Uterus (tissue), 4 donors: ENCODE measurements at places on chromosomes 5 and 9. TPM values are rescaled to one million over a fixed set of nuclear protein-coding genes. Genes with fewer than 3 reads are reported as not detected.

BASP1 gene
- 64.8 TPM for total RNA-seq

CAMK2A gene
- total RNA-seq, result 6.7 TPM

IL33 gene
- total RNA-seq, result 42.1 TPM

PTGDS gene
- total RNA-seq, result 13.5 TPM

WDR38 gene
- total RNA-seq, result not detected

PHYHD1 gene
- total RNA-seq, result 26.9 TPM

ZNF879 gene
- 8.5 TPM for total RNA-seq

DNA sequence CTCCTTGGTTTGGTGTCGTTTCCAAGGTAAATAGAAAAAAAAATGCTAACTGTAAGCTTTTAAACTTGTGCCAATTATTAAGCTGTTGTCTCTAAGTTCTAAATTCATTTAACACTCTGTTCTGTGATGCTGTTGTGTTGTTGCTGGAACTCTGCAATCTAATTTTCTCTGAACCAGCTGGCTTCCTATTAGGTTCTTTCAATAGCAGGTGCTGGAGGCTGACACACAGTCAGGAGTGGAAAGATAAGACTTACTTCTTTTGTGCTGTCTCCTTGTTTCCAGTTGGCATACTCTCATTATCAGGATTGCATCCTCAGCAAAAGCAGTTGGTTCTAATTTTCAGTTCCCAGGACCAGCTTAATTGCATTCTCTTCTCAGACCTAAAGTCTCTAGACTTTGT, 1252.6 kb upstream of the NUDT12 start:
- no peaks in the 10 kb centered on the region for H3K4me1 ChIP-seq
- H3K27ac ChIP-seq, result no peak overlapping the region
- H3K27me3 ChIP-seq, result no peaks in the 10 kb centered on the region
- DNase-seq, result no peak
- no peak overlapping the region for H3K4me3 ChIP-seq
- H3K36me3 ChIP-seq, result no peaks in the 10 kb centered on the region

DNA sequence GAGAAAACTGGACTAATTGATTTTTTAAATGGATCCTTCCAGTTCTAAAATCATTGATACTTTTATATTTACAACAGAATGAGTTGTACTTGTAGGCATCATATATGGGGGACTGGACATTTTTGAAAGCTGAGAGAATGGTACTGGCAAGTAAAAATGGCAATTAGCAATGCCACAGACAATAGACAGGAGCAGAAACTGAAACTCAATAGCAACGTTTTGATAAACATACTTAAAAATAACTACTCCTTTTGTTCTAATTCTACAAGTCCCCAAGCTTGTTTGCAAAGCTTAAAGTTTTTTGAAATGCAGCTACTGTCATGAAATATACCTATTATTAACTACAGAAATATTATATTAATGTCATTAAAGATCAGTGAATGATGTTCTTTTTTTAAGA, 52.8 kb upstream of the FBXL7 start:
- H3K4me3 ChIP-seq, result no peak overlapping the region
- H3K27ac ChIP-seq, result no peak overlapping the region
- H3K36me3 ChIP-seq, result no peaks in the 10 kb centered on the region
- no peaks in the 10 kb centered on the region for H3K27me3 ChIP-seq
- H3K4me1 ChIP-seq, result no peaks in the 10 kb centered on the region

GRCh38 chr9:137280474-137281344, 3.2 kb downstream of the TOR4A start:
- H3K36me3 ChIP-seq, result no peaks in the 10 kb centered on the region
- H3K4me1 ChIP-seq, result no peaks in the 10 kb centered on the region
- DNase-seq, result no peak
- H3K4me3 ChIP-seq, result no peak overlapping the region
- no peak overlapping the region for H3K27ac ChIP-seq

GRCh38 chr9:115015018-115015635, 84.7 kb upstream of the TNFSF8 start:
- H3K27me3 ChIP-seq, result no peaks in the 10 kb centered on the region
- H3K36me3 ChIP-seq, result no peaks in the 10 kb centered on the region
- no peak overlapping the region for H3K27ac ChIP-seq
- no peak for DNase-seq

DNA sequence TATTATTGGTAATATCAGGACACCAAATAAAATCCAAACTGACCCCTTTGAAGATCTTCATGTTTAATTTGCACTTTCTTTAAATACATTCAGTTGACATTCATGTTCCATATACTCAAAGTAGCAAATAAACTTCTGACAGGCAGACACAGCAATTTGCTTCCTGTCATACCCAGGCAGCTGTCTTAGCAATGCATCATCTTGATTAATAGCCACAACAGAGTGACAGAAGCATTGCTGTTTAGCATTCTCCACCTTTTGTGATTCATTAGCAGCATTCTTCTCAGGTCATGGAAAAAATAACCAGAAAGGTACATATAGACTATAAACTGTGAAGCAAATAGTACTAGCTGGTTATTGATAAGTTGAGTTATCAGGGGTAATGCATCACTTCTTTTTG, 366.8 kb downstream of the CYLC2 start:
- no peak for DNase-seq
- H3K27me3 ChIP-seq, result no peaks in the 10 kb centered on the region
- no peaks in the 10 kb centered on the region for H3K36me3 ChIP-seq
- H3K27ac ChIP-seq, result no peak overlapping the region
- no peak overlapping the region for H3K4me3 ChIP-seq

DNA sequence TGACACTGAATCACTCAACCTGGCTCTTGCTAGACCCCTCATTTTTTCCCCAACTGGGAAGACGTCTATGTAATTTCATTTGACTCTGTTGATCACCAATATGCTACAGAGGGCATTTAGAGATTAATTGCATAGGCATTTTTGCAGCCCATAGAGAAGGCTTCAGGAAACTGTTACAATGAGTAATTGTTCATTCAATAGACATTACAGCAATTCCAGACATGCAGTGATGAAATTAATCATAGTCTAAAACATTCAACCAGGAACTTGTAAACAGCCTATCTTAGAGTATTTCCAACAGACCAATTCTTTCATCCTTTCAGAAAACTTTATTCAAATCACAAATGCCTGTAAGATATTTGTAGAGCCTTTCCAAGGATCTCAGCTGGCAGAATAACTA, 122.3 kb downstream of the MARCHF11 start:
- DNase-seq, result no peak
- no peak overlapping the region for H3K4me3 ChIP-seq
- no peaks in the 10 kb centered on the region for H3K27me3 ChIP-seq
- H3K4me1 ChIP-seq, result no peaks in the 10 kb centered on the region

DNA sequence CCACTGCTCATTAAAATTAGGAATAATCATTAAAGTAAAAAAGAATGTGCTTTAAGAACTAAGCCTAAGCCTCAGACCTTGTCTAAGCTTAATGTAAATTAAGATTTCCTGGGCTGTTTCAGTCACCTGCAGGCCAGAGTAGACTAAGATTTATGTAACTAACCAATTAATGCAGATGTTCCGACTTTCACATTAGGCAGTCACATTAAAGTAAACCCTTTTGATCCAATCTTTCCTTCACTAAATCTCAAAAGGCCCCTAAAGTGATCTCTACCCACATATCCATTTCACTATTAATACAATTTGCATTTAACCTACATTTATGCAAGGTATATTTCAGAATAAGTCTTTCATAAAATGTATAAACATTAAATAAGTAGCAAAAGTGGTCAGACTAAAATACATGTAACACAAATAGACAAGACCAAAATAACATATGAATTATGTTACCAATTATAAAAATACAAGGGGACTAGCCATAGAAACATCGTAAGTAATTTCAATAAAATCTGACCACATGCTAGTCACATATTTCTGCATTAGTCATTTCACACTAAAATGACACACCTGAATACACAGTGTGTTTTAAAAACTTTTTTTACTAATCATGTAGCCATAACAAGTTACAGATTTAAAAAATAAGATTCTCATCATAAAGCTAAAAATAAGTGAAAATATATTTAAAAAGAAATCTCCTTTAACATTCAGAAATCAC, 7.7 kb downstream of the NR3C1 start:
- H3K27me3 ChIP-seq, result no peaks in the 10 kb centered on the region
- no peak overlapping the region for H3K27ac ChIP-seq

- no peak overlapping the region for H3K4me3 ChIP-seq
- no peaks in the 10 kb centered on the region for H3K36me3 ChIP-seq
- no peaks in the 10 kb centered on the region for H3K27me3 ChIP-seq
- no peaks in the 10 kb centered on the region for H3K4me1 ChIP-seq
Observed at GRCh38 chr5:61071526-61071925, 90.7 kb downstream of the SMIM15 start.

DNA sequence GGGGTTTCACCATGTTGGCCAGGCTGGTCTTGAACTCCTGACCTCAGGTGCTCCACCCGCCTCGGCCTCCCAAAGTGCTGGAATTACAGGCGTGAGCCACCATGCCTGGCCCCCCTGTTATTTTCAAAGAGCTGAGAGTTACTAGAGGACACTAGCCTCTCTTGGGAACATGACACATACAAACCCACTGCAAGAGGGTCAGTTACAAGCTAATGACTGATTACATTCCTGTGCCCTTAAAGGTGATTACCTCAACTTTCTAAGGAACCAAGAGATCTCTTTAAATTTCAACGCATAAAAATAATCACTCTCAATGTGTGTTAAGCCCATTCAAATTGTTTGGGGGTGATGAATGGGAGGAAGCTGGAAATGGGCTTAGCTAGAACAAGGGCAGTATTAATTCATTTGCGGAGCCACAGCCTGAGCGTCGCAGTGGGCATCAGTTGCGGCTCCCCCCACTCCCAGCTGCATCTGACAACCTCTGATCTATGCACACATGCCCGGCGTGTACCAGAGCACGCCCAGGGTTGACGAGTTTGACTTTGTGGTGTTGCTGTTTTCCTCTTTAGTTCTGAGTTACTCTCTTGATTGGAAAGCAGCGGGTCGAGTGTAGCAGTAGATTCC, 146.9 kb downstream of the GOLPH3 start:
- peak overlapping the region; percentile 72 for H3K27ac ChIP-seq
- no peaks in the 10 kb centered on the region for H3K36me3 ChIP-seq
- no peak overlapping the region for H3K4me3 ChIP-seq
- peaks cover 7% of the 10 kb centered on the region for H3K4me1 ChIP-seq
- DNase-seq, result no peak

GRCh38 chr9:6424940-6425339, 11.9 kb downstream of the UHRF2 start:
- no peak for DNase-seq
- no peaks in the 10 kb centered on the region for H3K36me3 ChIP-seq
- H3K4me1 ChIP-seq, result no peaks in the 10 kb centered on the region

DNA sequence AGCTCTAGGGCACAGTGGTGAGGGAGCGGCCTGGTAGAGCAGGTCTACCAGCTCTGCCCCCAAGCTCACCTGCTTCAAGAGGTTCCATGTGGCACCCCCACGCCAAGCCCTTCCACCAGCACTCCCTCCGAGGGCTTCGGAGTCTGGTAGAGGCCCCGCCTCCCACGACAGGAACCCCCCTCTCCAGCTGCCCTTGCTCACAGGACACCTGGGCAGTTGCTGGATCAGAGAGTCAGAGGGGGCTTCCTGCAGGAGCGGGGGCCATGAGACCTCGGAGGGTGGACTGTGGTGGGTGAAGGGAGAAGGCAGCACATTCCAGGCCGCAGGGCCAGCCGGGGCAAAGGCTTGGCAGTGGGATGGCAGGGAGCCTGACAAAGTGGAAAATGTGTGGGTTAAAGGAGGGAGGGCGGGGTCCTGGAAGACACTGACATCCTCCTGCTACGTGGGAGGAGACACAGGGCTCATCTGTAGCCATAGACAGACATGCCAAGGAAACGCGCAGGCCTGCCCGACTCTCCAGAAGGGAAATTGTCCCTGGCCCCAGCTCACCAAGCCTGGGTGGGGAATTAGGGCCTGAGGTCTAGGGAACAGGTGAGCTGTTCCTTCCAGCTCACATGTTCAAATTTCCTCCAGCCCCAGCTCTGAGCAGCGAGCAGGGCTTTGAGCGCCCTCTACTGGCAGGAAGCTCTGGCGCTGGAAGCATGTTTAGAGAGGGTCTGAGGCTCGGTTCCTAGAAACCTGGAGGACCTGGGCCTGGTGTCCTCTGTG, 74.2 kb downstream of the NTNG2 start:
- H3K36me3 ChIP-seq, result no peaks in the 10 kb centered on the region
- H3K27me3 ChIP-seq, result no peaks in the 10 kb centered on the region
- DNase-seq, result peak; percentile 72
- no peak overlapping the region for H3K4me3 ChIP-seq
- H3K27ac ChIP-seq, result no peak overlapping the region

GRCh38 chr5:31287985-31288384, 94.5 kb downstream of the CDH6 start:
- H3K27me3 ChIP-seq, result no peaks in the 10 kb centered on the region
- DNase-seq, result no peak
- H3K36me3 ChIP-seq, result no peaks in the 10 kb centered on the region
- no peak overlapping the region for H3K27ac ChIP-seq
- H3K4me3 ChIP-seq, result no peak overlapping the region
- H3K4me1 ChIP-seq, result no peaks in the 10 kb centered on the region

GRCh38 chr5:123033157-123033671, 3.3 kb downstream of the PPIC start:
- no peaks in the 10 kb centered on the region for H3K4me1 ChIP-seq
- no peak overlapping the region for H3K27ac ChIP-seq
- no peak for DNase-seq
- no peaks in the 10 kb centered on the region for H3K36me3 ChIP-seq

DNA sequence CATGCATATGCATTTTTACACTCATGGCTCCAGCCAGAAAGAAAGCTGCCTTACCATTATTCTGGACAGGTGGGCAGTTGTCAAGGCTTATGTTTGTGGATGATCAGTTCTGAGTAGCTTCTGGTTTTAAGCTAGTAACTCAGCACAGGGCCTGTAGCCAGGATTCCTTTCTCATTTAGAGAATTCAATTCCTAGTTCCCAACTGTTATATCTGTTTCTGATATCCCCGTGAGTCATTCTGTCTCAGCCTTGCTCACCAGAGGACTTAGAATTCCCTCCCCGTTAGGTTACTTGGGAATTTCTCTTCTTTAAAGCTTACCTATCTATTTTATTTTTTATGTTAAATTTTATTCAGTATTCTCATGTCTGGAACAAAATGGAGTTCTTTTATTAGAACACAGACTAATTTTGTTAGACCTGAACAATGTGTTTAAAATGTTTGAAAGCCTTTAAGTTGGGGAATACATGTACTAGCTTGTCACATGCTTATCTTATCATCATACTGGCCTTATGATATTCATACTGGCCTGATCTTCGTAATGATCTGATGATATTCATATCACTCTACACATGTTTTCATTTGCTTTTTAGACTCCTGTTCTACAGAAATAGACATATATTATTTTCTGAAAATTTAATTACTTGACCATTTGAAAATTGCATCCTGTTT, 47.1 kb downstream of the CAST start:
- H3K4me3 ChIP-seq, result no peak overlapping the region
- H3K4me1 ChIP-seq, result no peaks in the 10 kb centered on the region
- H3K27ac ChIP-seq, result no peak overlapping the region
- H3K36me3 ChIP-seq, result no peaks in the 10 kb centered on the region

GRCh38 chr5:76199336-76200318, 116.4 kb downstream of the SV2C start:
- H3K36me3 ChIP-seq, result no peaks in the 10 kb centered on the region
- DNase-seq, result no peak
- no peak overlapping the region for H3K4me3 ChIP-seq
- H3K27me3 ChIP-seq, result no peaks in the 10 kb centered on the region
